Memory B cell (primary cell): ENCODE measurements at places on chromosomes 5 and 9.

DNA sequence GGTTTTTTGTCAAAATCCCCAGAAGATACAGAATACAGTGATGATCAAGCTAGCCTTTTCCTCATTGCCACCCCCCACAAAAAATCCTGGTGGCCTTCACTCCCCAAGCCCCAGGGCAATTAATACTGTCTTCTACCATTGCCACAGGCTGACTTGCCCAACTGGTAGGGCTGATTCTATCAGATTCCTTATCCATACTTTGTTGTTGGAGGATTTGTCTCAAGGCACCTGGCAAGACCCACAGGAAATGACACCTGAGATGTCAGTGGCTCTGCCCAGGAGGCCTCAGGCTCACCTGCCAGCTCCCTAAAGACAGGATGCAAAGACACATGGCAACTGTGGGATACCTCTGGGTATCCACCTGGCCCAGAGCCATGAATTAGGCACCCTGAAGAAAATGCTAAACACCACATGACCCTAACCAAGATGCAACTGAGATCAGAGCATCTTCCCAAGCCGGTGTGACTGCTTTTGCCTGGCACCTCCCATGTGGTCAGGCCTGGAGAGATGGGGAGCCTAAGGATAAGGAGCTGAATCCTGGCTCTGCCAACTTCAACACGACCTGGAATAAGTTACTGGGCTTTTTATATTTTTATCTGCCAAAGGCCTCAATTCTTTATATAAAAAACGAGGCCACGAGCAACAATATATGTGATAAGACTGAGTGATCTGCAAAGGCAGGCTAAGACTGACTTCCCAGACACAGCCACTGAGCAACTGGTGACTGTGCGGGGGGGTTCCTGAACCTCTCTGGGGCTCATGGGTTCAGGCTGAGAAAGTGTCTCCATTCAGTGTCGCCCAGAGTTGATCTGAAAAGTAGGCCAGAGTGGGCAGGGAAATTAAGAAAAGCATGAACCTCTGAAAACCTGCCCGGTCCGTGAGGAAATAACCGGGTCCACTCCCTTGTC lies 944 bp downstream of the ATOX1 start:
- DNase-seq = no peak

- no peak for DNase-seq
These were observed 70.6 kb downstream of the TMEM252 start for GRCh38 chr9:68470067-68470466.

DNA sequence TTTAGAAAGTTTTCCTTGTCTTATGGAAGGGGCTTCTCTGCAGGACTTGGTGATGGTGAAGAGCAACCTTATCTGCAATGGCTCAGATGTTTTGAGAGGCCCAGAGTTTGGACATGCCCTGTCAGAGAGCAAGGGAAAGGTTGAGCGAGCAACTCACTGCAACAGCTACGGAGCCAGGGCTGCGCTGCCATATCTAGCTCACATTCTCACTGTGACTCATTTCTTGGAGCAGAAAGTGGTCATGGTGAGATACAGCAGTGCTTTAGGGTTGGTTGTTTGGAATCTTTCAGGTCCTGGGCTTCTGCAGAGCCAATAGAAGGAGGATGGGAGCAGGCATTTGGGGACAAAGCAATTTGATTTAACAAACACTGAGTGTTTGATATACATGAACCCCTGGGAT lies 12.3 kb downstream of the GLRA1 start:
- DNase-seq = no peak

DNA sequence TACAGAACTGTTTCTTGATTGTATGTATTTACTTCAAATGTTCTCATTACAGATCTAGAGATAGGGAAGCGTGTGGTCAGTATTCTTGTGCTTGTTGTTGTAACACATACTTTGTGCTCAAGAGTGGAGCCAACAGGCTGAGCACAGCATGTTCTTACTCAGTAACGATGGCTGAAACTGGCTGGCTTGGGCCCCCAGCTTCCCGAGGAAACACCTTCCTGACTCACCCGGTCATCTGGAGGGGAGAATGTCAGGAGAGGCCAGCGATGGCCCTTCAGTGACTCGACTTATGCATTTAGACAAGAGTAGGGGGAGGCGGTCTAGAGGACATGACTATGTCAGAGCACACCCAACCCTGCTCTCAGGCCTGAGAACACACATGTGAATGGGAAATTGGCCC lies 25.6 kb downstream of the ZNF474 start:
- no peak for DNase-seq
